ENCODE measurements at places on chromosomes 1 and 21.

DNA sequence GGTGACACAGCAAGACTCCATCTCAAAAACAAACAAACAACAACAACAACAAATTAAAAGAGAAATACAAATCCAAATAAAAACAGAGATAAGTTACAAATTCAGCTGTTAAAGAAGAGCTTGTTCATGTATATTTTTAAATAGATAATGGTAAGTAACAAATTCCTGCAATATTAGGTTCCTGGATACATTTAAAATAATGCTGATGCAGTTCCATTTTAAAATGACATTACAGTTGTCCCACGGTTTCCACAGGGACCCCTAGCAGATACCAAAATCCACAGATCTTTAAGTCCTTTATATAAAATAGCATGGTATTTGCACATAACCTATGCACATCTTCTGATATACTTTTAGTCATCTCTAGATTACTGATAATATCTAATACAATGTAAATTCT, 61.5 kb downstream of the ABL2 start:
- DNase-seq: no peak

GRCh38 chr1:77976433-77977076, 2.3 kb downstream of the FUBP1 start:
- no peak for DNase-seq

DNA sequence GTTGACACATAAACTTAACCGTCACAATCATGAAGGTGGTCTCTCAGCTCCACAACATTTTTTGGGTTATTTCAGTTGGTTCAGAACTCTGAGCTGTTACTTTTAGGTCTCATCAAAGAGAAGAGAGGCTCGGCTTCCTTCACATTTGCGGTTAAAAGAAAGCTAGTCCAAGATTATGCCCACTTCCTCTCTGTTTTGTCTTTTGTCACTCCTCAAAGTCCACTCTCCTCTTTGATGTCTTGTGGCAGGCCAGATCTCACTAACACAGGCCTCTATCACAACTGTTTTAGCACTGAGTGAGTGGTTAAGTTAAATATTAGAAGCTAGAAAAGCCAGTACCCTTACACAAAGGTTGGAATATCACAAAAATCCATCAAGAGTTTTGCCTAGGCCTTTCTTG, 195.7 kb downstream of the FCRL5 start:
- DNase-seq: no peak

DNA sequence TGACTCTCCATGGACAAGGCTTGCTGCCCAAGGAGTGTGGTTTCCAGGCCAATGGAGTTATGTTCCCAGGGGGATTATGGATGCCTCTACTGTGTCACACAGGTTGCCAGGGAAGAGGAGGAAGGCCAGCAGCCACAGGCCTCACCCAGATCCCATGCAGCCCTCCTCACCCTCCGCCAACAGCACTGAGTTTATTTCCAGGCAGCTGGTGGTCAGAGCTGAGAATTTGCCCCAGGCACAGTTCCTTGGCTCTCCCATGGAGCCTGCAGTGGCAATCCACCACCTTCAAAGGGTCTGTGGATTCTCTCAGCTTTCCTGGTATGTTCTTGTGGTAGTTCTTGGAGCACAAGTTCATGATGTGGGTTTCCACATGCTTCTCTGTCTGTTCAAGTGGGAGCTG, 79.2 kb downstream of the NTNG1 start:
- DNase-seq: no peak

GRCh38 chr1:25447547-25447946, 16.9 kb downstream of the MACO1 start:
- no peak for DNase-seq

DNA sequence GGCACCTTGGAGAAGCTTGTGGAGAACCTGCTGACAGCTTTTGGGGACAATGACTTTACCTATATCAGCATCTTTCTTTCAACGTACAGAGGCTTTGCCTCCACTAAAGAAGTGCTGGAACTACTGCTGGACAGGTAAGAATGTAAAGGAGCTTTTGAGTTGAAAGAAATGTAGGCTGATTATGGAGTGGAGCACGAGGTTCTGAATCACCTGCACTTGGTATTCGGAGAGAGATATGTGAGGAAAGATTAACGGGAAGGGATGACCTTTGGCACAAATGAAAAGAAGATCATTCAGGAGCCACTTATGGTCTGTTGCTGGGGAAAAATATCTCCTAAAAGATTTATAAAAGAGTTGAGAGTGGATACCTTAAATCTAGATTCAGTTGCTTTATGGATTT, 42.7 kb downstream of the RGL1 start:
- no peak for DNase-seq

- DNase-seq: no peak
These were observed 39.1 kb downstream of the KANK4 start for GRCh38 chr1:62280150-62280549.

- no peak for DNase-seq
These were observed 25.6 kb downstream of the MCOLN3 start for GRCh38 chr1:85022700-85023099.

DNA sequence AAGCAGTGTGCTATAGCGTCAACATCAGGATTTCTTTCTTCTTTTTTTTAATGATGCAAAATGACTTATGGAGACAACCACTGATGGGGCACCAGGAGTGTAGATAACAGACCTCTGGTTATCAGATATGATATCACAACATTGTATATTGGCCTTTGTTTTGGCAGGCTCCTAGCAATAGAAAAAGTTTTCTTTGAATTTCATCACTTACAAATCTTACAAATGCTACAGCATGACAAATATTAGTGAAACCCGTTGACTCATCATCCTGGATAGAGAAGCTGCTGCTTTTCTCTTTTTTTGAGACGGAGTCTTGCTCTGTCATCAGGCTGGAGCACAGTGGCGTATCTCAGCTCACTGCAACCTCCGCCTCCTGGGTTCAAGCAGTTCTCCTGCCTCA, 92.9 kb downstream of the LTN1 start:
- no peak for DNase-seq

DNA sequence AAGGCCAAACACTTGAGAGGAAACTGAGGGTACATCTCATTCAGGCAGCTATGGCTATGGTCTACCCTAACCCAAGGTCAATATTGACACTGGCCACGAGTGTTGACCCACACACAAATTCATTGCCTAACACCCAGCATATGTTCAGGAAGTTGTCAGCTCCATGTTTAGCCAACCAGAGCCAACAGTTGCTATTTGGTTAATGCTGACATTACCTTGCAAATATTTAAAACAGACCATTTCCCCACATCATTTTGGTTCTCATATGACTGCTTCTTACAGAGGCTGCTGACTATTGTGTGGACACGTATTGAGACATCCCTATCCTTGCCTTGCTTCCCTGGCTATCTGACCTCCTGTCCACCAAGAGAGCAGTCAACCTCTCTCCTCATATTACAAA, 97.3 kb downstream of the LMX1A start:
- DNase-seq: no peak

All from AG08396 (cell line).